ENCODE measurements at places on chromosomes 13 and 19.

DNA sequence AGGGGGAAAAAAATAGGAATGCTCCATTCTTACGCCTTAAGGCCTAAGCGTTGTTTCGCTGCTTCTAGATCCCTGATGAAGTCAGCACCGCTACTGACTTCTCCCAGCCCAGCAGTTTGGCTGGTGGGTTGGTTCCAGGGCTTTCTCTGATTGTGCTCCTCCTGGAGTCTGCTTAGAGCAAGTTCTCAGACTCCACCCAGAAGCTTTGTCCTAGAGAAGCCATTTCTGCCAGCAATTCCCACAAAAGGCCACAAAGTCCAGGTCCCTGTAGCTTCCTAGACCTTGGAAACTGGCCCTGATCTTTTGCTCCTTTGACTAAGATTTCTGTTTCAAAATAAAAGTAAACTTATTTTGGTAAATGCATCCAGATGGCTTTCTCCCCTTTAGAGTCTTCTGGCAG, 65.4 kb downstream of the KCTD12 start:
- H3K27ac ChIP-seq, result no peak overlapping the region
- DNase-seq, result no peak
- H3K27me3 ChIP-seq, result peaks cover 7% of the 10 kb centered on the region
- H3K36me3 ChIP-seq, result no peaks in the 10 kb centered on the region

DNA sequence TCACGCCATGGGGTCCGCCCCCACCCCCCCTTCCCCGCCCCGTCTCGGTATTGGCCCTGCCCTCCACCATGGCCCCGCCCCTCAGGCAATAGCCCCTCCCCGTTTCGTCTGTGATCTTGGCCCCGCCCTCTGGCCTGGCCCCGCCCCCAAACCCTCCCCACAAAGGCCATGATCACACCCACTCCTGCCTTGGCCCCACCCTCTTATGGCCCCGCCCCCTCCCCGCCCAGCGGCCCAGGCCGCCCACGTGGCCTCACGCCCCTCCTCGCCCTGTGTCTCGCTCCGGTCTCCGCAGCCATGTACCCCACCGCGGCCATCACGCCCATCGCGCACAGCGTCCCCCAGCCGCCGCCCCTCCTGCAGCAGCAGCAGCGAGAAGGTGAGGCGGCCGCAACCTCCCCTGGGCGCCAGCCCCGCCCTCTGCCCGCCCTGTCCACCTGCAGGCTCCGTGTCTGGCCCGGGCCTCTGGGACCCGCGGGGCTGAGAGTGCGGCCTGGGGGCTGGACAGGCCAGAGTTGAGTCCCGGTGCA, 61.3 kb downstream of the CELF5 start:
- peaks cover 23% of the 10 kb centered on the region for H3K4me1 ChIP-seq
- peaks cover 54% of the 10 kb centered on the region for H3K27me3 ChIP-seq
- DNase-seq, result peak; percentile 60
- no peak overlapping the region for H3K4me3 ChIP-seq
- no peak overlapping the region for H3K27ac ChIP-seq
- H3K36me3 ChIP-seq, result no peaks in the 10 kb centered on the region

GRCh38 chr19:50639121-50640112, at the start of gene SYT3:
SYT3 (minus strand) TSS chr19:50639881; CDS start chr19:50637411, 2,470 bp downstream.
- no peak within 1 kb of the TSS for H3K27ac ChIP-seq
- H3K36me3 ChIP-seq, result no peaks in the 10 kb centered on the region
- H3K4me1 ChIP-seq, result no peaks in the 10 kb centered on the region
- H3K27me3 ChIP-seq, result peaks cover 6% of the 10 kb centered on the region
- DNase-seq, result peak; percentile 31
- H3K4me3 ChIP-seq, result peak within 1 kb of the TSS; percentile 45

DNA sequence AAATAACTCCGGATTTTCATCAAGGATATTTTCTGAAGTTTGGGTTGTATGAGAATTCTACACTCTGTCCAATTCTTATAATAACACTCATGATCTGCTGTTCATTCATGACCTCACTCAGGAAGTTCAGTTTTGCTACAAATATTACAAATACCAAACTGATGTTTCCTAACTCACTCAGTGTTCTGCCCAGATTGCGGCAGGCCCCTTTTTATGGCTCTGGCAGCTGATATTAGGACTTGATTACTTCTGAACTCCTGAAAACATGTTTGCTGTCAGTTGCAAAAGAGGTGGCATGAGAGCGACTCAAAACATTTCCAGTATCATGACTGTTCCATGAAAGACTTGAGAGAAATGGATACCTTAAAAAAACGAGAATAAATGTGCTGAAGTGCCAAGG, 188.0 kb downstream of the RGCC start:
- H3K4me1 ChIP-seq, result no peaks in the 10 kb centered on the region
- H3K4me3 ChIP-seq, result no peak overlapping the region
- DNase-seq, result no peak
- no peak overlapping the region for H3K27ac ChIP-seq
- H3K27me3 ChIP-seq, result no peaks in the 10 kb centered on the region

GRCh38 chr19:17778251-17778967, 16.5 kb upstream of the B3GNT3 start:
- H3K36me3 ChIP-seq, result peaks cover 35% of the 10 kb centered on the region
- H3K27ac ChIP-seq, result no peak overlapping the region
- no peak for DNase-seq
- no peak overlapping the region for H3K4me3 ChIP-seq
- H3K27me3 ChIP-seq, result no peaks in the 10 kb centered on the region

- no peak overlapping the region for H3K27ac ChIP-seq
- H3K27me3 ChIP-seq, result peaks cover 5% of the 10 kb centered on the region
- H3K4me3 ChIP-seq, result no peak overlapping the region
- peaks cover 4% of the 10 kb centered on the region for H3K36me3 ChIP-seq
- no peak for DNase-seq
- H3K4me1 ChIP-seq, result peaks cover 15% of the 10 kb centered on the region
These were observed 10.0 kb downstream of the FCGBP start for GRCh38 chr19:39924389-39924788.

DNA sequence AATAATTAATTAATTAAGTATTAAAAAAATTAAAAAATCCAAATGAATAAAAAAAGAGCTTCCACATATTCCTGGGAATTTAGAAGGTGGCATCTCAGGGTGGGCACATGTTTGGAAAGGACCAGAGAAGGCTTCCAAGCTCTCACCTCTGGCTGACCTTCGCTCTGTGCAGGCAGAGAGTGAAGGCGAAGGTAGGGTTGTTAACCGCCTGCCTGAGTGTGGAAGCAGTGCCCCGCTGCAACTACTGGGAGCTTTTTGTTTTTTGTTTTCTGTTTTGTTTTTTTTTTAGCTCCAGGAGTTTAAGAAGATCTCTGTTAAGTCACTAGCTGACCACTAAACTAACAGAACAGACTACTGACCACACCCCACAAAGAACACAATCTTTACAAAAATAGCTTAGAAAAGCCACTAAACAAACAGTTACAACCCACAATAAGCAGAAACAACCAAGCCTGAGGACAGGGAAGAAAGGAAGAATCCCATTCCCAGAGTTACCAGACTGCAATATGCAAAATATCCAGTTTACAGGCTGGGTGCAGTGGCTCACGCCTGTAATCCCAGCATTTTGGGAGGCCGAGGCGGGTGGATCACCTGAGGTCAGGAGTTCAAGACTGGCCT, 11.4 kb downstream of the ZNF541 start:
- DNase-seq, result no peak
- no peaks in the 10 kb centered on the region for H3K36me3 ChIP-seq
- H3K27me3 ChIP-seq, result no peaks in the 10 kb centered on the region
- no peak overlapping the region for H3K4me3 ChIP-seq
- H3K4me1 ChIP-seq, result no peaks in the 10 kb centered on the region
- H3K27ac ChIP-seq, result no peak overlapping the region

DNA sequence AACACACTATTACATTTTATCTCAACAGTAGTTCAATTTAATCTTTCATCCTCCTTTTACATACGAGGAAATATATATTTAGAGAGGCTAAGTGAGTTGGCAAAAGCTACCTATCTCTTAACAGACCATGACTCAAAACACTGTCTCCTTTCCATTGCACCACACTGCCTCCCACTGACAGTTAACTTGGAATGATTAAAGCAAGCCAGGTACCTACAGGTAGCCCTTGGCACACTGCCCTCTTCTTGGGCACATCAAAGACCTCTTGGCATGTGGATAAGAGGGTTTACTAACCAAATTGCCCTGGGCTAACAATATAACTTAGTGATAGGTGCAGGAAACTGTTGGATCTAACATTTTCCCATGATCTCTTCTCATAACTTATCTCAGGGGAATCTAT, 1.8 kb downstream of the ABHD13 start:
- H3K27me3 ChIP-seq, result no peaks in the 10 kb centered on the region
- peaks cover 29% of the 10 kb centered on the region for H3K4me1 ChIP-seq
- H3K36me3 ChIP-seq, result no peaks in the 10 kb centered on the region
- DNase-seq, result no peak
